ENCODE measurements at places on chromosomes 5 and 9. TPM values are rescaled to one million over a fixed set of nuclear protein-coding genes. Genes with fewer than 3 reads are reported as not detected.

- DNase-seq: no peak
Measured at GRCh38 chr5:172385707-172386106, 68.6 kb downstream of the SH3PXD2B start.

Gene JAKMIP2
- total RNA-seq: 0.50 TPM

DNA sequence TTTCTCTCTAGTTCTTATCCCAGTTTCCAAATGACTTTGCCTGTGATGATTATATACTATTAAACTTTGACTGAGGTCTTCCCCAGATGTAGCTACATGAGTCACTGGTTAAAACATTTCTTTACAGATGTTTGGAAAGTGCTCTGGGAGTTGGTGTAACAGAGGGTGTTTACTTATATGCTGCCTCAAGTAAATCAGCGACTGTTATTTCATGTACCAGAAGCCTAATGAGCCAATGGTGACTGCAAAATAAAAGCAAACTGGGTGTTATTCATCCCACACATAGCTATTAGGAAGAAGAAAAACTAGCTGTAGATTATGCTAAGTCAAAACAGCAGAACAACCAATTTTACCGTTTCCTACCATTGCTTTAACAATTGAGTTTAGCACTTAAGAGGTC lies 929.7 kb upstream of the SEMA6A start:
- DNase-seq: no peak

- DNase-seq: peak; percentile 35
Measured at GRCh38 chr5:9156282-9156681, 389.6 kb downstream of the SEMA5A start.

DNA sequence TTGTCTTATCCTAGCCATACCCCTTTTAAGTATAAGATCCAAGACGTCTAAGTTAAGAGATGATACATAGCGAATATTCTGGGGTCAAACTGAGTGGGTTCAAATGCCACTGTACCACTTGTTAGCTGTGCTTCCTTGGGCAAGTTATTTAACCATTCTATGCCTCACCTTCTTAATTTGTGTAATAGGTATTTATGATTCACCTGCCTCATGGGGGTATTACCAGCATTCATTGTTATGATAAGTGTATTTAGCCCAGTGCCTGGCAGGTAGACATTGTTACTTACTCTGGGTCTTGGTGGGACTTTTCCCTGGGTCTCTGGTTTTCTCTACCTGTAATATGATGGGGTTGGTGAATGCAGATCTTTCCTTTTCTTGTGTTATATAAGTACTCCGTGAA lies 3.8 kb downstream of the LARP1 start:
- DNase-seq: no peak

DNA sequence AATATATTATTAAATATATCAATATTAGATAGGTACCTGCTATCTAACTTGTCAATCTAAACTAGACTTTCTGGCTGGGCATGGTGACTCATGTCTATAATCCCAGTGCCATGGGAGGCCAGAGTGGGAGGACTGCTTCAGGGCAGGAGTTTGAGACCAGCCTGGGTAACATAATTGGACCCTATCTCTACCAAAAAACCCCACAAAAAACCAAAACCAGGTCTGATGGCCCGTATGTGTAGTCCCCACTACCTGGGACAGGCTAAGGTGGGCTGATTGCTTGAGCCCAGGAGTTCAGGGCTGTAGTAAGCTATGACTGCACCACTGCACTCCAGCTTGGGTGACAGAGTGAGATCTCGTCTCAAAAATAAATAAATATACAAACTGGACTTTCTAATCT lies 55.0 kb downstream of the PJA2 start:
- DNase-seq: peak; percentile 22

DNA sequence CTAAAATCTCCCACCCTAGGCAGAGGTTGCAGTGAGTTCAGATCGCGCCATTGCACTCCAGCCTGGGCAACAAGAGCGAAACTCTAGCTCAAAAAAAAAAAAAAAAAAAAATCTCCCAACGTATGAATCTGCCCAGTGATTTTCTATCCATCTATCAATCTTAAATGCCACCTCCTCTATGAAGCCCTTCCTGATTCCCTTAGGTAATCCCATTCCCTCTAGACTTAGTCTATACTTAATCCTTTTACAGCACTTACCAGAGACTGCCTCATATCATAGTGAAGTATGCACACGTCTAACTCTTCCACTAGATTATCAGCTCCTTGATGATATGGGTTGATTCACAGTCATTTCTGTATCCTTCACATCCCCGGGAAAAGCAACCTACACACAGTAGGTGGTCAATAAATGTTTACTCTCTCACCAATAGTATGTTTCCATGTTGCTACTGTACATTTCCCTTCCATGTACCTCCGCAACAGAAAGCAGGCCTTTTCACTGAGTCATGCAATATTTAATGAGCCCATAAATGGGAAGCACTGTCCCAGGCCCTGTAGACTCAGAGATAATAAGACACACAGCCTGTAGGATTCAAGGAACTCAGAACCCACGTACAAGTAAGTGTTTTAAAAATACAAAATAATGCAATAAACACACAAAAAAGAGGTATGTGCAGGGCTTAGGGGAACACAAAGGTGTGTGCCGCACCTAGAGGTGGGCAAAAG lies 1.2 kb downstream of the DROSHA start:
- DNase-seq: no peak

DNA sequence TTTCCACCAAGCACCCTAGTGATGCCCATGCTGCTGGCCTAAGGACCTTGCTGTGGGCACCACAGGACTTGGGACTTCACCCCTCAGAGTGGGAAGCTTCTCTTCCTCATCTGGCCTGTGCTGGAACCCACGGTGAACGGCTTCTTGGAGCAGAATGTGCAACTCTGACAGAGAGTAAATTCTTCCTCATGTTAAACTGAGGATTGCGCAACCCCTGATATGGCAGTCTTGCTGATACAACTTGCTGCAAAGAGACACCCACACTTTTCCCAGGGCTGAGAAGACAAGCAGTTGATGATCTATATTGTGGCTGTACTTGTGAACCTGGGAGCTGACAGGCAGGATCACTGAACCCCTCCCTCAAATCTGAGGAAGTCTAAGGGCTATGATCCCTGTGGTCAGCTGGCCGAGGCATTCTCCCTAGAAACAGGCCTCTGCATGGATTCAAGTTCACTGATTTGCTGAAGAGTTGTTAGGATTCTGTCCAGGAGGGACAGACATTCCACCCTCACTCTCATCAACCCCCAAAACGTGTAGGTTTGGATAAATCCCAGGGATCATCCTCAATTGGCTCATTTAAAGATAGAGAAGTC lies 307.2 kb downstream of the MTRR start:
- DNase-seq: no peak

Gene ZNF782
- total RNA-seq: 4.4 TPM

- DNase-seq: peak; percentile 36
Measured at GRCh38 chr5:124438903-124439281, 307.5 kb downstream of the ZNF608 start.

Gene HNRNPK
- 289 TPM for total RNA-seq

- peak; percentile 39 for DNase-seq
Measured at GRCh38 chr9:96169484-96169883, 132.5 kb downstream of the HSD17B3 start.

Gene NEURL1B
- 32.0 TPM for total RNA-seq

Gene CNTNAP3
- 5.7 TPM for total RNA-seq

Gene FIBCD1
- 0.40 TPM for total RNA-seq

Gene FGF18
- 18.5 TPM for total RNA-seq

Gene CHSY3
- 0.62 TPM for total RNA-seq

DNA sequence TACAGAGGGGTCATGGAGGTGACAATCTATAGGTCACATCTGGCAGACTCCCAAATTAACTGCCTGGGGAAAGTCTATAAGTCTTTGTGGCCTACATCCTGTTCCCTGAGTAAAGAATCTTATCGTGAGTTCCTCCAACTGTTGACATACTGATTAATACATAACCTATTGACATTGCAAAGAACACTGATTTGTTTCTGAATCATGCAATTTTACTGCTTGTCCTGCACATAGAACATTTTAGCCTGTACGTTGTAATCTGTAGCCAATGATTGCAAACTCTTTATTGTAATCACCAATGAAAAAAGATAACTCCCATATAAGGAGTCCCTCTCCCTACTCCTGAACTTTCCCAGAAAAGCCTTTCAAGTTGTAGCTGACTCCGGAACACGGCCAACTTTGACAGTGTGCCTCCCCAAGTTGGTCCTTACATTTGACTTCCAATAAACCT lies 18.8 kb upstream of the OR2K2 start:
- no peak for DNase-seq

DNA sequence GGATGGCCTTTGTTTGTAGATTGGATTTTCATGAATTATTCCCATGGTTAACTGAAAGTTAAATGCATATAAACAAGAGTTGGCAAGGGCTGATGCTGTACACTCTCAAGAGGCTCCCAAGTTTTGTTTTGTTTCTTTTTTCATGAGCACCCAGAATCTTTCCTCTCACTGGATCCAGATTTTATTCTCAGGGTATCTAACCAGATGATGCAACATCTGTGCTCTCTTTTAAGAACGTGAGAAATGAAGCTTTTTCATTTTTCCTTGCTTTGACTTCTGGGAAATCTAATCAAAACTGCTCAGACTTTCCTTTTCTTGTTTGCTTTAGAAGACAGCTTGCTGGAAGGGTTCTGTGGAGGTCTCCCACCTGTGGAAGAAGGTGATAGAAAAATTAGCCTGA lies 142.7 kb upstream of the SLC12A2 start:
- DNase-seq: no peak

Gene KCNIP1
- total RNA-seq: 0.20 TPM

- no peak for DNase-seq
Measured at GRCh38 chr9:87010626-87011025, 63.3 kb upstream of the GAS1 start.

DNA sequence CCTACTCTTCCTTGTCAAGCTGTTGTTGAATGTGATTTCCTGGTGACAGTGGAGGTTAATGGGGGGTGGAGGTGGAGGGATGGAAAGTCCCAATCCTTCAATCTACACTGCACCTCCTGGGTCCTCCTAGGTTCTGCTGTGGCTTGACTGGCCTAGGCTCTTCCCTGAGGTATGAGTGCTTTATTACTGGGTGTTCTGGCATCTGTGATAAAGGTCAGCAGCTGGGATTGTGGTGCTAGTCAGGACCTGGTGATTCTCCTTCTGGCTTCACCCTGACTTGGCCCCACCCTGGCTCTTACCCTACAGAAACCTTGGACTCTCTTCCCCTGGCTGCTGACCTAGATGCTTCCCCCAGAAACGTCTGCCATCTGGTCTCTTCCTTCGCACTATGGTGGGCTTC lies 194.3 kb downstream of the ARHGEF28 start:
- no peak for DNase-seq

- DNase-seq: no peak
Measured at GRCh38 chr5:109668668-109669422, 20.9 kb upstream of the MAN2A1 start.

DNA sequence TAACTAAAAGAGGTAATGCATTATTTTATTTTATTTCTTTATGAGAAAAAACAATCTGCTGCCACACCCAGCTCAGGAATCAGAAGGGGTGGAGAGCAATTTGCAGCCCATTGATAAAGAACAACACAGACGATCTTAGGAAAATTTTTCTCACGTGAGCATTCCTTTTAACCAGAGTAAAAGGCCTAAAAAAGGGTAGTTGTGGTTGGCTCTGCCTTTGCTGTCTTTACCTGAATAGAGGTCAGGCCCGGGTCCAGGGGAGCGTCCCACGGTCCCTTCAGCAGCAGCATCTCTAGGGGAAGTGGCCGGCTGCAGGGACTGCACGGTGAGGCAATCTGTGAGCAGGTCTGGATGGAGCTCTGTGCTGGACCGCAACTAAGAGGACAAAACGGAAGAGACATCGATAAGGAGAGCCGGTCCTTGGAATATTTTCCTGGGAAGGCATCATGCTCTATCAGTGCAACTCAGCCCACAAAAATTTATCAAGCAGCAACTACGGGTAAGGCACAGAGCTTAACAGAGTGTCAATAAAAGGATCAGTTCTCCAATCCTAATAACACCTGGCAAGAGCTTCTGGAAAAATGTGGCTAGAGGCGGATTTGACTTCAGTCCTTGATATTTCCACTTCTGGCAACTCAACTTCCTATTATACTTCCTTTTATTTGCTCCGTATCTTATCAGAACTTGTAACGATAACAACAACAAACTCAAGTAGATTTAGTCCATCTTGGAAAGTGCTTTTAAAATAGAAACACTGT lies 372.8 kb upstream of the RFX3 start:
- no peak for DNase-seq

Gene TAF9
- 38.7 TPM for total RNA-seq

- no peak for DNase-seq
Measured at GRCh38 chr5:69103521-69103920, 9.7 kb downstream of the SLC30A5 start.

GRCh38 chr5:68652534-68652965 lies 437.0 kb downstream of the PIK3R1 start:
- DNase-seq: no peak

- no peak for DNase-seq
Measured at GRCh38 chr9:33291031-33291397, 698 bp downstream of the NFX1 start.

DNA sequence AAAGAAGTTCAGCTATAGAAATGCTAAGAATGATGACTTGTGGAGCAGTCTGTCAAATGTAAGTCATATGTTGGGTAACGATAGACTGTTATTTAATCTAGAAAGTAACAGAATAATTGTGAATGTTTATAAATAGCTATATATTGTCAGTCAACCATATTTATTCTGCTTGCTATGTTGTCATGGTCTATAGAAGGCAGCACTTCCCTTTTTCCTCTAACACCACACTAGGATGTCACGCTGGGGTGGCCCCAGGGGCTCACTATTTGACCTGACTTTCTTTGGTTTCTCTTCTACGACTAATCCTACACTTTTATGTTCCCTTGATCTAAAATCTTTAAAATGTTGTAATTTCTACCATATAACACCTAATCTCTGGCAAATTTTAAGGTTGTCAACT lies 20.5 kb downstream of the ERAP2 start:
- DNase-seq: no peak

GRCh38 chr9:105662184-105663104 lies at the start of gene TAL2:
TSS of gene TAL2 (plus strand) at chr9:105662457. CDS start at chr9:105662497, 40 bp downstream.
- no peak for DNase-seq

Gene OGN
- 8.1 TPM for total RNA-seq

DNA sequence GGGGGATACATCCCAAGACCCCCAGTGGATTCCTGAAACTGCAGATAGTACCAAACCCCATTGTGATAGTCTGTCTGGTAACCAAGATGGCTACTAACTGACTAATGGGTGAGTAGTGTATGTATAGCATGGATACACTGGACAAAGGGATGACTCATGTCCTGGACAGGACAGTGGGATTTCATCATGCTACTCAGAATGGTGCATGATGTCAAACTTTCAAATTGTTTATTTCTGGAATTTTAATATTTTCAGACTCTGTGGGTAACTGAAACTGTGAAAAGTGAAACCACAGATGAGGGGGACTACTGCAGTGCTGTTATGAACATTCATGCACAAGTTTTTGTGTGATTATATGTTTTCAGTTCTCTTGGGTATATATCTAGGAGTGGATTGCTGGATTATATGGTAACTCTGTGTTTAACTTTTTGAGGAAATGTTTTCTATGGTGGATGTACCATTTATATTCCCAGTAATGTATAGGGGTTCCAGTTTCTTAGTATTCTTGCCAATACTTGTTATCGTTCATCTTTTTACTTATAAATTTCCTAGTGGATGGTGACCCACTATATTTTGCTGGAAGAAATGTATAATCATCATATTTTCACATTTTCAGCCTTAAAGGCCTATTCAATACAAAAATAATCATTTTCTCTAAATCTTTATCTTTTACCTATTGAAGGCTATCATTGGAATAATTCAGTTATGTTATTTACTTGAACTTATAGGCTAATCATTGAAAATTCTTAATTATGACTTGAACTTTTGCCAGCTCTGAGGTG lies 140.9 kb downstream of the NR3C1 start:
- DNase-seq: no peak

Data from left ventricle myocardium superior (tissue), 1 donor.